ENCODE measurements at places on chromosomes 11 and 22.

GRCh38 chr11:71283971-71284441, 31.6 kb upstream of the SHANK2 start:
- H3K4me1 ChIP-seq: peaks cover 3% of the 10 kb centered on the region
- DNase-seq: no peak
- H3K4me3 ChIP-seq: no peak overlapping the region
- no peaks in the 10 kb centered on the region for H3K27me3 ChIP-seq
- no peak overlapping the region for H3K27ac ChIP-seq
- H3K36me3 ChIP-seq: no peaks in the 10 kb centered on the region

- no peak for DNase-seq
- peaks cover 3% of the 10 kb centered on the region for H3K27me3 ChIP-seq
- H3K4me1 ChIP-seq: peaks cover 11% of the 10 kb centered on the region
- no peak overlapping the region for H3K27ac ChIP-seq
- peaks cover 4% of the 10 kb centered on the region for H3K36me3 ChIP-seq
Measured at GRCh38 chr11:20489948-20490347, 102.4 kb downstream of the PRMT3 start.

DNA sequence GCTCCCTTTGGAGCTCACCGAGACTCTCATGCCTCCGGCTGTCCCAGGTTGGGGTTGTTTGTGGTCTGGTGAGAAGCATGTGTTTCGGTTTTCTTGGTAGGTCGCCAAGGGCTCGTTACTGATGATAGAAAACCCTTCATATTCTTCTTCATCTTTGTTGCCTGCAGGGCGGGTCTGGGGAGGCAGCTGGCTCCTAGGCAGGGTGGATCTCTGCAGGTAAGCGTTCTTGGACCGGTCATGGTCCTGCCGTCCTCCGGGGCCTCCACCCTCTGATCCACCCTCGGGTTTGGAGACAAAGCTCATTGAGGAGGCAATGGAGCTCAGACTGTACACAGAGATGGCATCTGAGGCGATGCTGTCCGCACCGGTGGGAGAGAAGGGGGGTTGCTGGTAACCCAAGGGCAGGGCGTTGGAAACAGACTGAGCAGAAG, 64.3 kb upstream of the PITPNB start:
- DNase-seq: no peak
- H3K27ac ChIP-seq: no peak overlapping the region
- H3K36me3 ChIP-seq: peaks cover 20% of the 10 kb centered on the region
- H3K4me3 ChIP-seq: no peak overlapping the region
- peaks cover 5% of the 10 kb centered on the region for H3K27me3 ChIP-seq

- no peak for DNase-seq
- H3K4me1 ChIP-seq: peaks cover 11% of the 10 kb centered on the region
- no peaks in the 10 kb centered on the region for H3K36me3 ChIP-seq
- no peak overlapping the region for H3K4me3 ChIP-seq
- H3K27ac ChIP-seq: peak overlapping the region; percentile 25
- H3K27me3 ChIP-seq: peaks cover 4% of the 10 kb centered on the region
Measured at GRCh38 chr11:17898782-17899181, 114.1 kb downstream of the SERGEF start.

DNA sequence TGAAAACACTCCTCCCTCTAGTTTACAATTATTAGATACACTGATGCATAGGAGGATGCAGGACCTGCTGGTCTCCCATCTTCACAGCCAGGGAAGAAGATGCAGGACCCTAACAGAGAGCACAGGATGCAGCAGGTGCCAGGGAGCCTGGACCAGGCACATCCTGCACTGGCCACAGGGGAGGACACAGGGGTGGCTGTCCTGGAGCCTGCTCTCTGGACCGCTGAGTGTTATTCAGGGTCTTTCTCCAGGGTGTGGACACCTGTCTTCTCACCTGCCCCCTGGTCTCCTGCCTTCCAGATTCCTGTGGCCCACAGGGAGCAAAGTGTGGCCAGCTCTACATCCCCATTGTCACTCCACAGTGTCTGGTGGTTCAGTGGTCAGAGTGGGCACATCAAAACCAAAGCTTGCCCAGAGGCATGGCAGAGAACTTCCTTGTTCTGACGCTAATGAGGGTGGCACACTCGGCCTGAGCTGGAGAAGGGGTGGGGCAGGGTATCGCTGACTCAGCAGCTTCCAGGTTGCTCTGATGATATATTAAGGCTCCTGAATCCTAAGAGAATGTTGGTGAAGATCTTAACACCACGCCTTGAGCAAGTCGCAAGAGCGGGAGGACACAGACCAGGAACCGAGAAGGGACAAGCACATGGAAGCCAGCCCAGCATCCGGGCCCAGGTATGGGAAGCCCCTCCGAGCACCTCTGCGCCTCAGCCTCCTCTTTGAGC, at the start of gene APOBEC3A:
TSS of gene APOBEC3A (plus strand) at position 564 of the 725 bp plus-strand sequence. CDS start at position 647, 83 bp downstream.
- H3K4me1 ChIP-seq: peaks cover 15% of the 10 kb centered on the region
- no peak for DNase-seq
- no peaks in the 10 kb centered on the region for H3K36me3 ChIP-seq
- no peak within 1 kb of the TSS for H3K4me3 ChIP-seq
- H3K27ac ChIP-seq: no peak within 1 kb of the TSS

- no peaks in the 10 kb centered on the region for H3K36me3 ChIP-seq
- peaks cover 2% of the 10 kb centered on the region for H3K4me1 ChIP-seq
- H3K27ac ChIP-seq: no peak overlapping the region
- no peak for DNase-seq
- no peak overlapping the region for H3K4me3 ChIP-seq
Measured at GRCh38 chr11:1051356-1052132, 15.0 kb upstream of the MUC6 start.

DNA sequence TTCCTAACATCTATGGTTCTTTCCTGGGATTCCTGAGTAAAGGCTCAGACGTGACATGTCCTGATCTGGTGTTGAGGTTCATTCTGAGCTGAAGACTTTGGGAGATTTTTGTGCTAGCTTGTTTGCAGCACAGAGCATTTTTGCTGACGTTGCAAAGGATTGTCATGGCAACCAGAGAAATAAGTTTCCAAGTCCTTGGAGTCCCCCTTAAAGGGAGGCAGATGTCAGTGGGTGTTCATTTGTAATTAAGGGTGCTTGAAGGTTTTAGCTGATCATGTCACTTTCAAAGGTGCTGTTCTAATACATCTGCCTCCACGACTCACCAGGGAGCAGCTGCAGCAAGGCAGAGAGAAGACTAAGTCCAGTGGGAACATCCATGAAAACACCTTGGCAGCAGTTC, 5.4 kb upstream of the SYN3 start:
- H3K4me3 ChIP-seq: no peak overlapping the region
- H3K36me3 ChIP-seq: peaks cover 6% of the 10 kb centered on the region
- peak overlapping the region; percentile 14 for H3K27ac ChIP-seq
- peaks cover 2% of the 10 kb centered on the region for H3K27me3 ChIP-seq
- peaks cover 32% of the 10 kb centered on the region for H3K4me1 ChIP-seq
- DNase-seq: no peak

GRCh38 chr11:95794086-95794485, 3.8 kb downstream of the CEP57 start:
- H3K27me3 ChIP-seq: peaks cover 2% of the 10 kb centered on the region
- H3K27ac ChIP-seq: peak overlapping the region; percentile 29
- DNase-seq: no peak
- no peak overlapping the region for H3K4me3 ChIP-seq
- H3K4me1 ChIP-seq: peaks cover 18% of the 10 kb centered on the region
- H3K36me3 ChIP-seq: no peaks in the 10 kb centered on the region

DNA sequence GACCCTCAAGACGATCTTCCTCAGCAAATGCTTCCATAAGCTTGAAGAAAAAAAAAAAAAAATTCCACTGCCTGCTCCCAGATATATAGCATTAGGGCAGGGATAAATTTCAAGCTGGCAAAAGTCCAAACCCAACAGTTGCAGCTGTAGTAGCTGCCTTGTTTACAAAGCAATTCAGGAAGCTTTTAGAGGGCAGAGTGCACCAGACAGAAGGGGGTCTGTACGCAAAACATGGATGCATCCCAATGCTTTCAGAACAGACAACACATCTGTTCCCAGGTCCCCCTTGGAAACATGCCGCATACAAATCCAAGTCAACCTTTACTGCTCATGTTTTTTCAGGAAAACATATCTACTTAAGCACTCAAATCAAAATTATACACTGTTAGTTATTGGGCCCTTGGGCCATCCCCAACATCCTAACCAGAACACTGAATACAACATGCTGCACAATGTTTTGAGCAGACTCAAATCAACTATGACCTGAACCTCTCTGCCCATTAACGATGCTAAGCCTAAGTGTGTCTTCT, 94.5 kb downstream of the CADM1 start:
- H3K36me3 ChIP-seq: no peaks in the 10 kb centered on the region
- peak overlapping the region; percentile 62 for H3K27ac ChIP-seq
- H3K4me1 ChIP-seq: peaks cover 41% of the 10 kb centered on the region

- no peaks in the 10 kb centered on the region for H3K36me3 ChIP-seq
- DNase-seq: no peak
- peaks cover 7% of the 10 kb centered on the region for H3K27me3 ChIP-seq
- peaks cover 18% of the 10 kb centered on the region for H3K4me1 ChIP-seq
Measured at GRCh38 chr11:64124147-64124546, 41.8 kb downstream of the MACROD1 start.

DNA sequence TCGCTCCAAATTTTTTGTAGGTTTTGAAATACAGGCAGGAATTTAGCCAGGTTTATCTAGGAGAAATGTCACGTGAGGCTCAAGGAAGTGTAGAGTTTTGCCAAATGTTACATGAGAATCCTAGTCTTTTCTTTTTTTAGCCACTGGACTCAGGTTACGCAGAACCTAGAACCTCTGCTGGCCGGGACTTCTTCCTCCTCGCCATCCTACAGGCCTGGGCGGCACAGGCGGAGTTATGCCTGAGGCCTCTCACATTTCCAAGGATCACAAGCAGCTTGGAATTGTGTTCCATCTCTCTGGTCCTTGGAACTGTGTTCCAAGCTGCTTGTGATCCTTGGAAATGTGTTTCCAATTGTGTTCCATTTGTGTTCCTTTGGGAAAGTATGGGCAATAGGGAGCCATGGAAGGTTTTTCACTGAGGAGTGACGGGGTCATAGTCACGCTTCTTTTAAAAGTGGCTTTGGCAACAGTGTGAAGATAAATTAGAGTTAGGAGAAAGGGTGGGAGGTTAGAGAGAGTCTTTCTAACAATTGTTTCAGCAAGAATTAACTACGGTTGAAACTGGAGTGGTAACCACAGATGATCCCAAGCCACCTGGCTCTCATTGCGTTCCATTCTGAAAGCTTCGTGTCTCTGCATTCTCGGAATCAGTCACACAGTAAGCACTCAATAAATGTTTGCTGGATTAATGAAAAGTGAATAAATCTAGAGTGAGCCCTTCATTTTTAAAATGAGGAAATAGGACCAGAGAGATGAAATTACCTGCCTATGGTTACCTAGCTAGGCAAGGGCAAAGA, 12.5 kb upstream of the POU2AF1 start:
- no peaks in the 10 kb centered on the region for H3K4me1 ChIP-seq
- H3K36me3 ChIP-seq: no peaks in the 10 kb centered on the region
- no peak for DNase-seq
- no peak overlapping the region for H3K4me3 ChIP-seq

GRCh38 chr11:2566223-2567025, 121.6 kb downstream of the KCNQ1 start:
- no peaks in the 10 kb centered on the region for H3K36me3 ChIP-seq
- H3K4me1 ChIP-seq: peaks cover 4% of the 10 kb centered on the region
- no peak overlapping the region for H3K4me3 ChIP-seq
- DNase-seq: peak; percentile 9

GRCh38 chr11:126647735-126648134, 292.2 kb downstream of the ST3GAL4 start:
- H3K27ac ChIP-seq: no peak overlapping the region
- no peaks in the 10 kb centered on the region for H3K36me3 ChIP-seq

DNA sequence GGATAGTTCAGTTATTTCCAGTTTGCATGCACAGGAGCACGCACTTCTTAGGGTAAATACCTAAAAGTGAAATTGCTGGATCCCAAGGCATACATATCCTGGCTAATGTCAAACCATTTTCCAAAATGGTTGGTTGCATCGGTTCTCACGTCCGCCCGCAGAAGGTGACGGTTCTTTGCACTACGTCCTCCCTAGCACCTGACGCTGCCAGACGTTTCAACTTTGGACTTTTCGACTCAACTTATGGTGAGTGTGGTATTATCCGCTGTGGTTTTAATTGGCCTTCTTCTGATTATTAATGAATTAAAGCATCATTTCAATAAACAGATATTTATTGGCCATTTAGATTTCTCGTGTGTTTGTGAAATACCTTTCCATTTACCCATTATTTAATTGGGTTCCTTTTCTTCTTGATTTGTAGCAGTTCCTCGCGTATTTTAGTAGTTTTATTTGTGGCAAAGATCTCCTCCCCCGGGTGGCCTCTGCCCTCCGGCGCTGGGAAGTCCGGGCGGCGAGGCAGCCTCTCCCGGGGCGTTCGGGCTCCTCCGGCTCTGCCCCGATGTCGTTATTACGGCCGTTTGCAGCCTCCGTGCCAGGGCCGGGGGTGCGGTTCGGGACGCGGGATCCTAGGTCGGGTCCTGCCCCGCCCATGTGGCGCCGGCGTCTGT, at the start of gene JHY:
TSS of gene JHY (plus strand) at position 571 of the 668 bp plus-strand sequence. CDS start 3,091 bp downstream, outside the sequence.
- H3K36me3 ChIP-seq: no peaks in the 10 kb centered on the region
- no peak for DNase-seq
- H3K27ac ChIP-seq: no peak within 1 kb of the TSS
- H3K4me1 ChIP-seq: no peaks in the 10 kb centered on the region

DNA sequence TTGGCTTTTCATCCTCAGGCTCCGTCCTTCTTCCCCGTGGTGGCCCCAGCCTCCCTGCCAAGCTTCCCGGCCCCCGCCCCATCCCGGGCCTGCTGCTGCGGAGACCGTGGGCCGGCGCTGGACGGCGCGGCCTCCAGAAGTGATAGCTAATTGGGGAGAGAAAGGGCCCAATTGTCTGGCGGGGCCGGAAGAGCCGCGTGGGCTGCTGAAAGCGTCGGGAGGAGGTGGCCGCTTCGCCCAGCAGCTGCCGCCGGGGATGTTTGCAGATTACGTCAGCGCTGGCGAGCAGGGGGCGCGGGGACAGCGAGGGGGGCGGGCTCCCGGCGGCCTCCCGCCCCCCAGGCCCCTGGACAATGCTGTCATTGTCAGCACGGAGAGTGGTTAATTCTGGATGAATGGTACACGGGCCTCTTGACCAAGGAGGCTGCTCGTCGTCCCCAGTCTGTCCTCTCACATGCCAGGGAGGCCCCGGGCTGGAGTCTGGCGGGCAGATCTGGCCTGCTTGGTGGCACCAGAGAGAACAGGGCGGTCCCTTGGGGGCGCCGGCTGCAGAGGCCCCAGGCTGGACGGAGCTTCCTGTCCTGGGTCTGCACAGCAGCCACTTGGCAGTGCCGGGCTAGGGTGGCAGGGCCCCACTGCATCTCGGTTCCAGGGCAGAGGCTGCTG, 1.6 kb downstream of the SMIM38 start:
- H3K27ac ChIP-seq: no peak overlapping the region
- no peak for DNase-seq
- H3K27me3 ChIP-seq: peaks cover 4% of the 10 kb centered on the region
- peaks cover under 1% of the 10 kb centered on the region for H3K36me3 ChIP-seq

- no peak overlapping the region for H3K4me3 ChIP-seq
- H3K36me3 ChIP-seq: no peaks in the 10 kb centered on the region
- H3K4me1 ChIP-seq: no peaks in the 10 kb centered on the region
- no peaks in the 10 kb centered on the region for H3K27me3 ChIP-seq
Measured at GRCh38 chr11:16456366-16456765, 100.0 kb upstream of the SOX6 start.

GRCh38 chr11:20103281-20103680, 57.0 kb downstream of the DBX1 start:
- H3K4me1 ChIP-seq: no peaks in the 10 kb centered on the region
- no peak overlapping the region for H3K27ac ChIP-seq
- DNase-seq: no peak
- peaks cover 11% of the 10 kb centered on the region for H3K27me3 ChIP-seq
